NCI-H1417 (cell line): ENCODE measurements at places on chromosomes 12 and 14.

DNA sequence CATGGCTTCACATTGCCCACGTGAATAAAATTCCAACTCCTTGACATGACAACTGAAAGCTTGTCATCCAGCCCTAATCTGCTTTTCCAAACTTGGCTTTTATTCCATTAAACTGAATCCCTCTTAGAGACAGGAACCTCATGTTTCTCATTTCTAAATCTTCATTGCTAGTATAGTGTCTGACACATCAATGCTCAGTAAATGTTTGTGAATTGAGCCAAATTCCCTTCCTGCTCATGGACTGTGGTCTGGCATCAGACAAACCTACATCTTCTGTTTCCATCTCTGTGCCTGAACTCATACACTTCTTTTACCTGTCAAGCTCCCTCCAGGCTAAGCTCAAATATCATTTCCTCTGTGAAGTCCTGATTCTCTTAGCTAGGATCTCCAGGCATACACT, 4.3 kb upstream of the FKBP11 start:
- no peak for DNase-seq

- DNase-seq, result no peak
Measured at GRCh38 chr14:93702946-93703345, 85.3 kb downstream of the PRIMA1 start.

DNA sequence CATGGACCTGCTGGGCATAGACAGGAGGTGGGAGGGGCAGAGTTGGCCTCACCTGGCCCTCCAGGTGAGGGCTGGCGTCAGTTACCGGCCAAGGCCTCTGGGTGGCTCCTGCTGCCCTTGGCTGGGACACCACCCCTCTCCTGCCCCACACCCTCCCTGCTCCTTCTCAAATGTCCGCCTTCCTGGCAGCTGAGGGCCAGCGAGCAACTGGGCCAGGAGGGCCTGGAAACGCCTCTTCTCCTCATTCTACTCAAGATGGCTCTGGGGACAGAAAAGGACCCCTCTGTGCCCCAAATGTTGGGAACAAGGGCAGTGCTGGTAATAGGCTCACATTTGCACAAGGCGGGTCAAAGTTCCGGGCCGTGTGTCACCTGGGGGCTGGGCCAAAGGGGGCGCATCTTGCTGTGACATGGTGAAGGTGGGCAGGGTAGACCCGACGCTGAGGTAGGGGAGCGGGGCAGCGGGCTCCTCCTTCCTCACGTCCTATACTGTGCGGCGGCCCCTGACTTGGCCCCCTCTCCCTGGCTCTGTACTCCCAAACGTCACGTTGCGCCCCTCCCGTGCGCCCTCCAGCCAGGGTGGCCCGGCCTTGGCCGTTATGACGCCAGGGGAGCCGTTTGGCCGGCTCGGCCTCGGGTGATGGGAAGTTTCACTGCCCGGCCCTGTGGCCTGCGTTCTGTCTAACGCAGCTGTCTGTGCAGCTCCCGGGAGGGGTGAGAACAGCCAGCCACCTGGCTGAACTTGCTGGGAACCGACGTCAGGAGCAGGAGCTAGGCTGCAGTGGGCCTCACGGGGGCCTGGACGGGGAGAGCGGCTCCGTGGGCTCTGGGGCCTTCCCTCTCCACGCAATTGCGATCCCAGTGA, 18.0 kb upstream of the DLK1 start:
- peak; percentile 13 for DNase-seq

DNA sequence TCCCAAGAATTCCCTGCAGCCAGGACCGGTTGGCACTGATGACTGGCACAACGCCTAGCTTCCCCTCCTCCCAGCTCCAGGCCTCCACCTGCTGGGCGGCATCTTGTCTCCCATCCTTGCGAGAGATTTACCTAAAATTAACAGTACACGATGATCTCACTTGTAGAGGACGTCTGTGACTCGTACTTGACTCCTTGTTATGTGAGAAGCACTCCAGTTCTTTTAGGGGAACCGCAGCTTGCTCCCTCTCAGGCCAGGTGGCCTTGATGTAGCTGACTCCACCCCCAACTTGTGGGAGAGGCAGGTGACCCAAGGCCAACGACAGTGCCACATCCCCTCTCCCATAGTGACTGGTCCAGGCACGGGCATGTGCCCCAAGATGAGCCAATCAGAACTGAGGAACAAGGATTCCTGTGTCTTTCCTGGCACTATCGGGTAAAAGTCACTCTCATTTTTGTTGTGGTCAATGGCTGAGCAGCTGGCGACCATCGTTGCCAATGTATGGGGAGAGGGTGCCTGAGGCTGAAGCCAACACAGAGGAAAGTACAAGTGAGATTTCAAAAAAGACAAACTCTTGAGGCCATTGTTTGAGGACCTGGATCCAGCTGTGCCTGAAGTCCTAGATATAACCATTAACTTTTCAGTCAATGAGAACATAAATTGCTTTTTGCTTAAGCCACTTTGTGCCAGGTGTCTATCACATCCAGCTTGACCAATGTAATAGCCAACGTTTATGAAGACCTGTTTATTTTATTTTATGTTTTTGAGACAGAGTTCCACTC, 208.7 kb downstream of the RBM19 start:
- peak; percentile 28 for DNase-seq
